Activated naive CD8-positive, alpha-beta T cell treated with anti-CD3 and anti-CD28 coated beads, Interleukin-2, amount 10 ng/mL, durations not matched to agents 7 days and 5 days (primary cell): ENCODE measurements at places on chromosomes 16 and 17.

DNA sequence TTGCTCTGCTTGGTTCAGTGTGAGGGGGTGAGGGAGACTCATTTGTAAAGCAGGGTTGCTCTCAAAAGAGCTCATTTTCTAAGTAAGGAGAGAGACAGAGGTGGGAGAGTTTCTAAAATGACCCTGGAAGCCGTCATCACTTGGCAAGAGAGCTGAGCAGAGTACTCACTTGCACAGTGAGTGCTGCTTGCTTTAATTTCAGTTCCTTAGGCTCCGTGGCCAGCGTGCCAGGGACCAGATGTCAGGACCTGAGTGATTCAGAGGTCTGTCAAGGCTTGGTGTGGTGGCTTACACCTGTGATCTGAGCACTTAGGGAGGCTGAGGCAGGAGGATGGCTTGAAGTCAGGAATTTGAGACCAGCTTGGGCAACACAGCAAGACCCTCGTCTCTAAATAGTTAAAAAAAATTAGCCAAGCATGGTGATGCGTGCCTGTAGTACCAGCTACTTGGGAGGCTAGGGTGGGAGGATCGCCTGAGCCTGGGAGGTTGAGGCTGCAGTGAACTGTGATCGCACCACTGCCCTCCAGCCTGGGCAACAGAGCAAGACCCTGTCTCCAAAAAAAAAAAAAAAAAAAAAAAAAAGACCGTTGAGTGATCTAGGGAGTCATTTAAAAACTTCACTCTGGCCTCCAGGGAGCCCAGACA is 10.7 kb downstream of the ZNF205 start:
- peaks cover 26% of the 10 kb centered on the region for H3K4me1 ChIP-seq
- no peaks in the 10 kb centered on the region for H3K27me3 ChIP-seq
- peak overlapping the region; percentile 98 for H3K27ac ChIP-seq
- H3K4me3 ChIP-seq: peak overlapping the region; percentile 97

- peaks cover 9% of the 10 kb centered on the region for H3K27me3 ChIP-seq
- peaks cover under 1% of the 10 kb centered on the region for H3K36me3 ChIP-seq
- no peak overlapping the region for H3K4me3 ChIP-seq
- H3K27ac ChIP-seq: no peak overlapping the region
- peaks cover 36% of the 10 kb centered on the region for H3K4me1 ChIP-seq
- no peak for DNase-seq
These were observed 106.4 kb downstream of the YPEL2 start for GRCh38 chr17:59437791-59438281.

- DNase-seq: no peak
- H3K4me1 ChIP-seq: peaks cover 9% of the 10 kb centered on the region
- H3K27me3 ChIP-seq: no peaks in the 10 kb centered on the region
- peaks cover 12% of the 10 kb centered on the region for H3K36me3 ChIP-seq
- no peak overlapping the region for H3K4me3 ChIP-seq
These were observed 14.7 kb downstream of the TMEM11 start for GRCh38 chr17:21199311-21199710.

- H3K36me3 ChIP-seq: peaks cover 1% of the 10 kb centered on the region
- no peak overlapping the region for H3K27ac ChIP-seq
- no peaks in the 10 kb centered on the region for H3K27me3 ChIP-seq
- peaks cover 4% of the 10 kb centered on the region for H3K4me1 ChIP-seq
These were observed 242.1 kb downstream of the MSI2 start for GRCh38 chr17:57498443-57498842.

DNA sequence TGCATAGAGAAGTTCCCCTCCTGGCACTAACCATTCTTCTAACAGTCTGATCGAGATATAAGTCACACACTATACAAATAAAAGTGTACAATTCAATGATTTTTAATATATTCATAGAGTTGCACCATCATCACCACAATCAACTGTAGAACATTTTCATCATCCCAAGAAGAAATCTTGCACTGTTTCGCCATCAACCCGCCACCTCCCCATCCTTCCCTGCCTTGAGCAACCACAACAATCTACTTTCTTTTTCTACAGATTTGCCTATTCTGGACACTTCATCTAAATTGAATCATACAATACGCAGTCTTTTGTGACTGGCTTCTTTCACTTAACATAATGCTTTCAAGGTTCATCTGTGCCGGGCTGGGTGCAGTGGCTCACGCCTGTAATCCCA is 33.0 kb upstream of the GUCY2D start:
- H3K27ac ChIP-seq: no peak overlapping the region
- H3K4me1 ChIP-seq: no peaks in the 10 kb centered on the region
- H3K36me3 ChIP-seq: peaks cover under 1% of the 10 kb centered on the region
- H3K4me3 ChIP-seq: no peak overlapping the region

DNA sequence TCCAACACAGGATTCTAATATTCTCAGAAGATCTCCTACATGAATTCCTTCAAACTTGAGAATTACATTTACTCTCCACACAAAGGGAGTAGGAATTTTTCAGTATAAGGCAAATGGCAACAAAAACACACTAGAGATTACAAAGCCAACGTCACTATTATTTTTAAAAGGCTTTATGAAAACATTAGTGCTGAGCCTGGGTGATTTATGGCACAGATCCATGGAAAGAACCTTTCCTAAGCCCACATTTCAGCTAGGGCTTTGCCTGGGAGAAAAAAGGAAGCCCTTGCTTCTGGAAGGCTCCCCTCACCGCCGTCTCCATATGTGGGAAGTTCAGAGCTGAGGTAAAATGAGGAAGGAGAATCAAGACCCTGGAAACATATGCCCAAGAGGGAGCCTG is 499.4 kb upstream of the HSBP1 start:
- no peak overlapping the region for H3K27ac ChIP-seq
- DNase-seq: no peak
- H3K36me3 ChIP-seq: no peaks in the 10 kb centered on the region
- H3K4me3 ChIP-seq: no peak overlapping the region

DNA sequence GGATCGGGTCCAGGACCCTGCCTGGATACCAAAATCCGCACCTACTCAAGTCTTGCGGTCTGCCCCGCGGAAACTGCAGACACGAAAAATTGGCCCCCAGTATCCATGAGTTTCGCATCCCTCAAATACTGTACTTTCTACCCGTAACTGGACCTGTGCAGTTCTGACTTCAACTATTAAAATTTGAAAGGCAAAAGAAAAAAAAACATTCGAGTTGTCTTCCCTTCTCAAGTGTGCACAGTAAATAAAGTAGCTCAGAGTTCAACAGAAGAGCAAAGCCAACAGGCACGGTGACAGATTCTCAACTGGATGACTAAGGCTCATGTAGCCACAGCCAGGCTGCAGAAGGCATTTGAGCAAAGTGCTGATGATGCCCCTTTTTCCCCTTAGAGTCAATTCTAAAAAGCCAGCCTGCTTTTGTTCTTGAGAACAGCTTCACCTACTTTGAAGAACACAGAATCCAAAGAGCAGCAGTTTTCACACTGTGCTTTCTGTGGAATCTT is 32.5 kb downstream of the MARF1 start:
- H3K4me3 ChIP-seq: no peak overlapping the region
- H3K36me3 ChIP-seq: peaks cover 39% of the 10 kb centered on the region
- no peaks in the 10 kb centered on the region for H3K27me3 ChIP-seq

GRCh38 chr16:19710991-19711545 is 7.0 kb downstream of the KNOP1 start:
- peaks cover 8% of the 10 kb centered on the region for H3K36me3 ChIP-seq
- no peak for DNase-seq
- H3K4me3 ChIP-seq: no peak overlapping the region
- peaks cover under 1% of the 10 kb centered on the region for H3K4me1 ChIP-seq
- no peak overlapping the region for H3K27ac ChIP-seq

DNA sequence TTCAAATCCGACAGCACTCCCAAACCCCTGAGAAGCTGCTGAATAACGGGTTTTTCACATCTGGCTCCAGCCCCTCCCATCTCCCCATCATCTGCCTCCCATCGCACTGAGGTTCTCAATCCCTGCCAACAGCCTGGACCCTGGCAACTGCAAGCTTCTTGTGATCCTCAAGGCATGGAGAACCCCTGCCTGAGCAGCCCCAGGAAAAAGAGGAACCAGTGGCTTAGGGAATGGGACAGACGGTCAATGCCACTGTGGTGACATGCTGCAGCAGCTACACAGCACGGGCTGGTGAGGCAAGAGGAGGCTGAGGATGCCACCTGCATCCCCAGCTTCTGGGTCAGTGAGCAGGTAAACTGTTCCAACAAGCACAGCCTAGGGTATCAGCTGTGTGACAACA is 3.3 kb upstream of the MBTPS1 start:
- DNase-seq: no peak
- no peaks in the 10 kb centered on the region for H3K27me3 ChIP-seq
- no peak overlapping the region for H3K27ac ChIP-seq
- H3K4me3 ChIP-seq: no peak overlapping the region

- no peaks in the 10 kb centered on the region for H3K36me3 ChIP-seq
- no peak overlapping the region for H3K4me3 ChIP-seq
- no peak for DNase-seq
- H3K27ac ChIP-seq: no peak overlapping the region
- H3K27me3 ChIP-seq: no peaks in the 10 kb centered on the region
These were observed 47.1 kb downstream of the LITAF start for GRCh38 chr16:11539641-11540050.

GRCh38 chr17:71176331-71176730 is 944.5 kb upstream of the SOX9 start:
- H3K27me3 ChIP-seq: no peaks in the 10 kb centered on the region
- H3K4me3 ChIP-seq: no peak overlapping the region
- H3K36me3 ChIP-seq: no peaks in the 10 kb centered on the region
- DNase-seq: no peak
- no peaks in the 10 kb centered on the region for H3K4me1 ChIP-seq

DNA sequence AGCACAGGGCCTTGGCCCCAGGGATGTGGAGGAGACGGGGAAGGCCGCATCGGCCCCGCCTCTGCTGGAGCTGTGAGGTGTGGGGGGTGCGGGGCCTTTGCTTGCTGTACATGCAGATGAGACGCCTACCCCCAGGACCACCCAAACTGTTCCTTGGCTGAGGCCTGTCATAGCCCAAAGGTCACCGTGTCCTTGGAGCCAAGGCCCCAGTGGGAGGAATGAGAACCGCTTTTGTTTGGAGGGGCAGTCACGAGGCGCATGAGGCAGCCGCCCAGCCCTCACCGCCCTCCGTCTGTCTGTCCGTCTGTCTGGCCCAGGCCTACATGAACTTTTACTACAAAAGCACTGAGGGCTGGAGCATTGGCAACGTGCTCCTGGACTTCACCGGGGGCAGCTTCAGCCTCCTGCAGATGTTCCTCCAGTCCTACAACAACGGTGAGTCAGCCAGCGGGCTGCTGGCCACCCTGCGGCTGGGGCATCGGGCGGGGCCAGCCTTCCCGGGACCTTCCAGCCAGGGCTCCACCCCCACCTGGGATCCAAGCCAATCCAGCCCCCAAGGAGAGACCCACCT is 8.8 kb downstream of the TAX1BP3 start:
- no peak overlapping the region for H3K27ac ChIP-seq
- no peaks in the 10 kb centered on the region for H3K36me3 ChIP-seq
- H3K27me3 ChIP-seq: no peaks in the 10 kb centered on the region
- no peak for DNase-seq
- no peak overlapping the region for H3K4me3 ChIP-seq
- H3K4me1 ChIP-seq: no peaks in the 10 kb centered on the region
